ENCODE measurements at places on chromosomes 12 and 14.

DNA sequence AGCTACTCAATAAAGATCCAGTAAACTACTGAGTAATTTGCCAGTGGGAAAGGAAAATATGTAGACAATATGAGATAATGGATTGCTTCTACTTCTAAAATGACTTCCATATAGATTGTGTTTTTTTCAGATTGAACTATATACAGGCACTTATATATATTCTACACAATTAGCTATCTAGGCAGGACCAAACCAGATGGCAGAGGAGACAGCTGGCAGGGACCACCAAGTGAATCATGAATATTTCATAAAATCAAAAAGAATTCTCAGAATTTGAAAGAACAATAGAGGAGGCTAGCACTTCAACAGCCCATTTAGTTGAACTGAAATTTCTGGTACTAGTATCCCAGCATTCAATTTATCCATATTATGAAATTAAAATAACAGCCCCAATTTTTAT lies 338.0 kb upstream of the RPL10L start:
- no peak for DNase-seq

DNA sequence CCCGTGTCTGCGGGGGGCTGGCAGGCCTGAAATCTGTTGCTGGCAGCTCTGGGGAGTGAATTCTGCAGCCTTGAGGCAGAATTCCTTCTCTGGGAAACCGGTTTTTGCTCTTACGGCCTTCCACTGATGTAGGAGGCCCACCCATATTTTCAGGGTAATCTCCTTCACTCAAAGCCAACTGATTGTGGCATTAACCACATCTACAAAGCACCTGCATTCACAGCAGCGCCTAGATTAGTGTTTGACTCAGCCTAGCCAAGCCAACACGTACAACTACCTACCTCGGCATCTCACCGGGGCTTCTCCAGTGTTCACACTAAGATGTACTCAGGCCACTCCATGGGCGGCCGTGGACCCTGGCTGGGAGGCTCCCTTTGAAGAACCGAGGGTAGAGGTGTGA lies 15.8 kb downstream of the C12orf43 start:
- no peak for DNase-seq

DNA sequence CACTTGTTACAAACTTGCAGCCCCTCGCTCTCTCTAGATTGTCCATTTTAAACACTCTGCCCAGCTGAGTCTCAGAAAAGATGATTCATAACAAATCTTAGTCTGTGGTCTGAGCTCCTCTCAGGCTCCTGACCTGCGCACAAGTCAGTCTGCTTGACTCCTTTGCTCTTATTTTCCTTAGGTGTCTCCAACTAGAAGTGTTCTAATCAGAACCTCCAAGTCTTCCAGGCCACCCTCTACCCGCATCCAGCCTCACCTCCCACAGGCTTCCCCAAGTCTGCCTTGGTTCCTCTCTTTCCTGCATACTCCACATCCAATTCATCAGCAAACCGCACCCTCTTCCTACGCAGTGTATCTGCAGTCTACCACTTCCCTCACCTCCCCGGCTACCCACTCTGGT lies 42.4 kb upstream of the BDKRB2 start:
- DNase-seq = no peak

- no peak for DNase-seq
Observed at GRCh38 chr14:103607822-103608221, 21.2 kb upstream of the KLC1 start.

GRCh38 chr14:93549595-93549994 lies 118.9 kb downstream of the UNC79 start:
- DNase-seq = no peak

GRCh38 chr12:92089559-92089958 lies 56.1 kb downstream of the BTG1 start:
- no peak for DNase-seq

All from left kidney (tissue), 8 donors.